NCI-H1930 (cell line): ENCODE measurements at places on chromosomes 7 and 10.

DNA sequence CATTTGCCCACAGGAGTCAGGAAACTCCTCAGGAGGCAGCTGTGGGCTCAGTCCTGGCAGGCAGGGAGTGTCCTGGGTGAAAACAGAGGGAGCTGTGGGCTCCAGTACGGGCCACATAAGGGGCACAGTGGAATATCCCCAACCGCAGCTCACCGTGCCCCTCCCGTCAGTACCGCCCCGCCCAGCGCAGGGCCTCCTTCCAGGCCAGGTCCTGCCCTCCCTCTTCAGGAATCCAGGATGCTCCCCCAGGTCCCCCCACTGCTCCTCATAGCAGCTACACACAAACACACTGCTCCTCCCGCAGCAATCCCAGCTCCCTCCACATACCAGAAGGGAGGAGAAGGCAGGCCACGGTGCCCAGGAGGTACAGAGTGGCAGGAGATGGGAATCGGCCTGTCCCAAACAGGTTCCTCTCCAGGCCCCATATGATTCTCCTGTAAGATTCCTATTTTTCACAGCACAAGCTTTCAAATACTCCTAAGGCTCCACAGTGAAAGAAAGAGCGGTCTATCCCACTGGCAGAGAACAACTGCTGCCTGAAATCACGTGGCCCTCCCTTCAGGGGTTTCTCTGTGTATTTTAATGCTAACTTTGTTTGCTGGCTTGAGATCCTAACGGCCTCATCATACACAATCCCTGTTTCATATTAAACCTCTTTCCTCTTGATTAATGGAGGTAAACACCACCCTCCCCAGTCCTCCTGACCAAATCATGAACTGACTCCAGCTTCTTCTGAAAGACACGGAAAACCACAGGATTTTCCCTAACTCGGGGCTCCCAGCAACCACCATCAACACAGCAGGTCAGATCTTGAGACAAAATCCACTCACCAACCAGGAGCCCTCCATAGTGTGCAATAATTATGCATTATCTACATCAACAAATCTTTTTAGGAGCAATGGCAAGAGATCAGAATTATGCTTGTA, 178.7 kb downstream of the TNS3 start:
- no peak for DNase-seq

- no peak for DNase-seq
Measured at GRCh38 chr7:5170251-5170650, 19.8 kb upstream of the WIPI2 start.

DNA sequence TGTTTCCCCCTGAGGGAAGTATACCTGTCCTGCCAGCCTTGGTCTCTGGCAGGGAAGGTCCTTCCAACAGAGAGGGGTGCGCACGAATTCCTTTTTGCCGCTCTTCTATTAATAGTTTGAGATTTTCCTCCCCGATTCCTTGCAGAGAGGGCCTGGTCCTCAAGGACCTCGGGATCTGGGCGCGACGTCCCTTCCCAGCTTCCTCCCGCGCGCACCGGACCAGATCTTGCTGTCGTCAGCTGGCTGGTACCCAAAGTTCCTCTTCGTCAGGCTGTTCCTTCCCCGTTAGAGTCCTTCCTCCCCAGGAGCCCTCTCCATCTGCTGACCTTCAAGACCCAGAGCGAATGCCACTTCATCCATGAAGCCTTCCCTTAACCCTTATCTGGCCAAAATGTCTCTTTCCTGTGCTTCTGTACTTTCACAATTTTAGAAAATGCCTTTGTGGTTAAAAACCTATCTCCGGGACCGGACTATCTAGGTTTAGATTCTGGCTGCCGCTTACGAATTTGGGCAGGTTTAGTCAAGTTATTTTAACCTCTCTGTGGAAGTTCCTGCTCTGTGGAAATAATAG, 851 bp upstream of the GOT1 start:
- no peak for DNase-seq

DNA sequence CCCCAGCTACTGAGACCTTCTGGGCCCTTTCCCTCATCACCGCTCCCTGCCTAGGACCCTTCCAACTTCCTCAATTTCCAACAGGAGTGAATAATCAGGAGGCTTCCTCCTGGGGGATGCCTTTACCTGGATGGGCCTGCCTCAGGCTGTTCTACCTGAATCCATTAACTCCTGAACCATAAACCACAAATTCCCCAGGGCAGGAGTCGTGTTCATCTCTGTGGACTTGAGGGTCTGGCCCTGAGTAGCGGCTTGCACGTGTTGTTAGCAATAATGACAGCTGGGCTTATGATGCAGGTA, 105.1 kb upstream of the GPR26 start:
- no peak for DNase-seq

DNA sequence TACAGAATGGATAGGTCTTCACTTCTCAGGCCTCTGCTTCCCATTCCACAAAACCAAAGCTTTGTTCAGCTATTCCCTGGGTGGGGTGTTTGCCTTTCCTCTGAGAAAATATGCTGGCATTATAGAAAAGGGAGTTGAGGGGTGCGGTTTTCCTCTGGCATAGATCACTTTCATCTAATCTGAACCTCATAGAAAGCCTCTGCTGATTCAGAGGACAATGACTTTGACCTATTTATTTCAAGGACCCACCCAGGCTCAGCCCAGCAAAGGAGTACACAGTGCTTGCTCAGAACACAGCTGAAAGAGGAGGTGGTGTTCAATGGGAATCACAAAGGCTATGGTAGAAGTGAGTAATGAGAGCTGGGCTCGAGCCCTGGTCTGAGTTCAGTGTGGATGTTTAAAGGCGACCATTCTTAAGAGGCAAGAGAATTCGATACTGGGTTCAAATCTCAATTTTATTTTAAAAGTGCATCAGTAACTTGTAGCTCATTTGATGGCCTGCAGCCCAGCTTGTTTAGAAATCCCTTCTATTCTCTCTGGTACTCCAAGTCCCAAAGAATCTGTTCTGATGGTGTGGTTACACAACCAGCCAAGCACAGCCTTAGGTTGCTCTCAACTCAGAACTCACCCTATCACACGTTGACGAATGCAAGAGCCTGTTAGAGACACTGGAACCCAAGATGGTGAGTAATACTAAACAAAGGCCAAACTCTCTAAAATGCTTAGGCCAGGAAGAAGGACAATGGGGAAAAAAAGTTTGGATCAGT, 1012.8 kb downstream of the LRMDA start:
- DNase-seq, result no peak

GRCh38 chr10:14035506-14035905, 295.2 kb downstream of the FRMD4A start:
- no peak for DNase-seq

GRCh38 chr7:148337995-148338747, 252.4 kb upstream of the C7orf33 start:
- no peak for DNase-seq

- DNase-seq, result no peak
Measured at GRCh38 chr7:116829493-116829892, 32.9 kb upstream of the CAPZA2 start.

GRCh38 chr10:3197348-3198003, 24.9 kb upstream of the PITRM1 start:
- DNase-seq, result no peak

DNA sequence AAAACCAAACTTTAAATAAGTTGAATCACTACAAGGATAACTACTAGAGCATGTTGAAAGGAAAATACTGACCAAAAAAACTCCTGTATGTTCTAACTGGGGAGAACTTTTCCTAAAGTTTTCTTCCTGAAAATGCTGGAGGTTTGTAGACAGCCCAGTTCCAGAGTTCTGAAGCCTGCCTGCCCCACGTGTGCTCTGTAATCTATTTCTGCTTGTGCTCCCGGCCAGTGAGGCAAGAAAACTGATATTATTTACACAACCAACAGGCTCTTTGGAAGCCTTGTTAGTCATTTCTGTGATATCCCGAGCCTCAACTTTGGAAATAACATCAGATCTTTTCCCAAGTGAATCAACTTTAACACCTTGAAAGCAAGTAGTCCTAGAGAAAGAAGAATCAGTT, 46.7 kb downstream of the ZFAND4 start:
- DNase-seq, result no peak

DNA sequence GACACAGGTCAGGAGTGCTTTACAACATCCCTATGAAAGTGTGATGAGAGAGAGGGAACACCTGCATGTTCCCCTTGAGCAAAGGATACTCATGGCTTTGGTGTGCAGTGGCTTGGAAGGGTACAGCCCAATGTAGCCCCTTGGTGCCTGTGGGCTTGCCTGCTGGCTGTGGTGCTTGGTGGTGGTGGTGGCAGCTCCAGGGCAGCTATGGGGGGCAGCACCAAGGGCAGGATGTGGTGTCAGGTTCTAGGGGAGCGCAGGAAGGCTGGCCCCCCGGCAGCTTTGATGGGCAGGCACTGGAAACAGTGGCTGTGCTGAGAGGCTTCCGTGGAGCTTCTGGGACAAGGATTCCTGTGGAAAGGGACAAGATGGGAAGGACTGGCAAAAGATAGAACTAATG, 464.0 kb upstream of the ZMIZ1 start:
- no peak for DNase-seq

DNA sequence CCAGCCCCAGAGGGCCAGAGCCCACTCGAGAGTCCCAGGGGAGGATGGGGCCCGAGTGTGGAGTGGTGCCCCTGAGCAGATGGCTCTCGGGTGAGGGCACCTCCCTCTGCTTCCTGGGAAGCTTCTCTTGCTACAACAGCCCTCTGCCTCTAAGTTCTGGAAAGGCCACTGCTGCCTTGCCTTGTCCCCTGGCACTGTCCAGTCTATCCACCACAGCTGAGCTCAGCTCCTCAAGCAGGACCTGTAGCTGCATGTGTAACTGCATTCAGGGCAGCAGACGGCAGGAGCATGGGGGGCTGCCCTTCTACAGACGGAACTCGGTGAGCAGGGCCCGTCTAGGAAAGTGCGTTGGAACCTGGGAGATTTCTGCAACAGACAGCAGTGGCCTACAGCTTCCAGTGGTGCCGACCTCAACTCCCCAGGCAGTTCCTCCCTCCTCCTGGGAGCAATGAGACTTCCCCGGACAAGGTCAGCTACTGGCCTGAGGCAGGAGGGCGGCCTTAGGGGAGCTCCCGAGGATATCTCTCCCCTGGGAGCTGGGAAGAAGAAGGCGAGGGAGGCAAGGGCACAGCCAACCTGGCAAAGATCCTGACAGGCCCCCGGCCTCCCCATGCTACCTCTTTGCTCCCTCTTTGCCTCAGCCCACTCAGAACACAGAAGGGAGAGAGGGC, 88.5 kb downstream of the DLG5 start:
- no peak for DNase-seq

- DNase-seq, result peak; percentile 62
Measured at GRCh38 chr7:148084138-148084537, 506.4 kb upstream of the C7orf33 start.

- DNase-seq, result no peak
Measured at GRCh38 chr10:33623669-33624068, 289.2 kb upstream of the NRP1 start.

- DNase-seq, result peak; percentile 41
Measured at GRCh38 chr7:69751026-69751425, 152.8 kb downstream of the AUTS2 start.

DNA sequence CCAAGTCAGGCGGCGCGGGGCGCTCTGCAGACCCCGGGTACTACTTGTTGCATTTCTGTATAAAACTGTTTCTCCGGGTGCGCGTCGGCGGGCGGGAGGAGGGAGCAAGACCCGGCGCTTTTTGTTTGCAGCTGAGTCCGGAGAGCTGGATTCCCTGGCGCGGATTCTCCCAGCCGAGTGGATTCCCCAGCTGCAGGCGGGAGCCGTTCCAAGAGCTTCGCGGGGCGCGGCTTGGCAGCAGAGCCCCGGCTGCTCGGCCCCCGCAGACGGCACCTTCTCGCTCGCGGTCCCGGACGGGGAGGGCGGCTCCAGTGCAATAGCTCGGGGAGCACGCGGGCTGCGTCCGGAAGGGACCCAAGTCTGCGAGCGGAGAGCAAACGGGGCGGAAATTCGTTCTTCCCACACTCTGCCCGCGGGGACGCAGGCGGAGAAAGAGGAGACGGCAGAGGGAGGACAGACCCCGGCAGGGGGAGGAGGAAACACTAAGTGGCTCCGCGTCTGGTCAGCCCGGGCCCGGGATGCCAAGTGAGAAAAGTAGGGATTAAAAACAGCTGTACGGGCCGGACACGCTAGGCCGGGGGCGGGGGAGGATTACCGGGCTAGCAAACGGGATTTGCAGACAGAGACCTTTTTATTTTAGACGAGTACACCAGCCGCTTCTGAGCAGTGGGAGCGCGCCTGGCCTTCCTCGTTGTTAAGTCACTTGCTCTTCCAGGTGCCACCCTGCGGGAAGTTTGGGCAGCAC, at the start of gene TRIL:
Gene TRIL (minus strand): TSS at position 96 of the 745 bp plus-strand sequence. CDS start 284 bp downstream, outside the sequence.
- no peak for DNase-seq

DNA sequence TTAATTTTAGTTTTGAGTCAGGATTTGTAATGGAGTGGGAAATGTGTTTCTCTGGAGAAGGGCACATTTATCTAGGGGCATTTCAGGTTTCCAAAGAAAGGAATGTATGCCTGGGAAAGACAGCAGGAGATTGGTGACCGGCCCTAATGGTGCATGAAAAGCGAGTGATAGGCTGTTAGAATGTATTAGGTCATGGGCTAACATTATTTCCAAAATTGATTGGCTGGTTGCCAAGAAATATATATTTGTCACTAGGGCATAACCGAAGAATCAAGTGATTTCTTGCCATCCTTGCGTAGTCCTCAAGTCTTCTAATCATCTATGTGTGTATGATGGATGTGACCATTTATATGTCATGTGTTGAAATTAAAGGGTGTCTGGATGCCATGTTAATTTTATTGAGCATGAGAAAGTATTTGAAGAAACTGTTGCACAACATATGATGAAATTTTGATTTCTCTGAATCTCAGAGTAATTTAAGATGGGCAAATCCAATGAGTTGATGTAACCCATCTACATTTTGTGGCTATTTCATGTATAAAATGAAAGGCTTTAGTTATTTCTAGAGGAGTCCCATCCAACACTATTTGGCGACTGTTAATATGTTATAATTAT, 248.4 kb downstream of the BMPER start:
- DNase-seq, result no peak

DNA sequence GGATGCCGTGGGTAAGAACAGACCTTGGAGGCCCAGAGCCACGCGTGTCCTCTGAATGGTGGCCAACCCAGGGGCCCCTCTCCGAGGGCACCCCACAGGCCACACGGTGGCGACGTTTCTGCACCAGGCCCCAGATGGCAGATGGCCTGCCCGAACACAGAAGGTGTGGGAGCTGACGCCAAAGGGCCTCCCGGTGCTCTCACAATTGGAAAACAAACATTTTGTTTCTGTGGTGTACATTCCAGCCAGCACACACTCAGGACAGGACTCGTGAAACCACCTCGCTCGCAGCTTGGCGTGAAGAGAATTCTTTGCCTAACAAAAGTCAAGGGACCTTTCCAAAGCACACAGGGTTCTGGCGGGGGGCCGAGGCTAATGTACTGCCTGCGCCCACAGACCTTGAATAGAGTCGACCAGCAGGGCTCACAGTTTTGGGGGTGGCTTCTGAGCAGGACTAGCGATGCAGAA, 112.1 kb downstream of the FAM53B start:
- DNase-seq, result no peak

- DNase-seq, result no peak
Measured at GRCh38 chr10:18334116-18334867, 194.1 kb downstream of the CACNB2 start.

- DNase-seq, result peak; percentile 49
Measured at GRCh38 chr7:54932818-54933543, 85.8 kb upstream of the EGFR start.
